Caco-2 (cell line): ENCODE measurements at places on chromosomes 1 and 21. TPM values are rescaled to one million over a fixed set of nuclear protein-coding genes. Genes with fewer than 3 reads are reported as not detected.

NTNG1 gene
- not detected in 2 replicates for total RNA-seq

CLCA4 gene
- total RNA-seq = not detected in 2 replicates

VTCN1 gene
- total RNA-seq = 0.52 and 1.3 TPM in 2 replicates

ZSCAN20 gene
- 2.7 and 3.0 TPM in 2 replicates for total RNA-seq

GRCh38 chr1:201842472-201843027 is 13.6 kb downstream of the IPO9 start:
- H3K4me1 ChIP-seq = no peaks in the 10 kb centered on the region; the same call in none of the 2 replicates
- no peaks in the 10 kb centered on the region for H3K36me3 ChIP-seq
- no peaks in the 10 kb centered on the region for H3K27me3 ChIP-seq

DNA sequence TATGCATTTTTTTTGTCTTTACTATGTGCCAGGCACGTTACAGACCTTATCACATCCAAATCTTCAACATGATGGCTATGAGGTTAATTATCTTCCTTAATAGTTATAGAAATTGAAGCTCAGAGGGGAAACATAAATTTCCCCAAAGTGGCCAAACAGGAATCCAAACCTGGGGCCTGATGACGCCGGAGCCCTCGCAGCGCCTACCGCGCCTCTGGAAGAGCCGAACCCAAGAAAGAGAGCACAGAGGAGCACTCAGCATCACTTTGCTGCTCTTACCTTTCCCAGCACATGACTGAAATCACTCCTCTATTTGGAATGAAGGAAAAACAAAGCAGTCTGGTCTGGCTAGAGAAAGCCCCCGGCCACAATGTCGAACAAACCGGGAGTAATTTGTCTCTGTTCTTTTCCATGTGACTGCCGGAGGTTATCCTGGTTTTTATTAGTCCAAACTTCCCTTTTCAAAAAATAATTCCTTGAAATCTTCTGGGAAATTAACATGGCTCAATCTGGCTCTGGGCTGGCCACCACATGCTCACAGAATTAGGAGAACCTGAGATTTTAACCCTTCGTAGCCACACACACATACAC is 195.5 kb downstream of the ADSS2 start:
- H3K27me3 ChIP-seq = no peaks in the 10 kb centered on the region
- no peak for DNase-seq
- H3K36me3 ChIP-seq = no peaks in the 10 kb centered on the region

DNA sequence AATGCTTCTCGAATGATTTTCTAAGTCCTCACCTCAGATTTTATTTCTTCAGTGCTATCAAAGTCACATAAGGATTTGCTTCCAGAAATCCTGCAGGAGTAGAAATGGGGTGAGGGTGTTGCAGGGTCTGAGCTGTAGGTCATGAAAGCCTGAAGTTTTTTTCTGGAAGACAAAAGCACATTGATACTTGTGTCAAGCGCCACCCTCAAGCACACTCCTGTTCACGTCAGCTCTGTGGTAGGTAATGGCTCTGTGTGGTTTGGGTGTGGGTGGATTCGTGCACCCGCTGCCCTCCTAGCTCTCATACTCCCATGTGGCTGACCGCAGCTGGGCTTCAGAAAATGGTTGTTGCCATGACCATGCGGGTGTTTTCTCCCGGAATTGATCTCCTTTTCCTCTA is 39.9 kb downstream of the AKNAD1 start:
- no peaks in the 10 kb centered on the region for H3K36me3 ChIP-seq
- no peak overlapping the region for H3K27ac ChIP-seq
- H3K27me3 ChIP-seq = no peaks in the 10 kb centered on the region

- H3K27ac ChIP-seq = peak overlapping the region; percentile 49
- no peaks in the 10 kb centered on the region for H3K27me3 ChIP-seq
- peaks cover 16% of the 10 kb centered on the region for H3K4me1 ChIP-seq
- peak overlapping the region; percentile 45 for H3K4me3 ChIP-seq
Measured at GRCh38 chr1:162822391-162823200, 32.1 kb downstream of the HSD17B7 start.

GRCh38 chr21:45545691-45546531 is 3.7 kb upstream of the SLC19A1 start:
- H3K4me1 ChIP-seq = peaks cover 43% of the 10 kb centered on the region
- no peak overlapping the region for H3K4me3 ChIP-seq
- H3K27me3 ChIP-seq = no peaks in the 10 kb centered on the region

GRCh38 chr21:36156815-36157670 is at the start of gene DOP1B:
Gene DOP1B, plus strand, starts transcription at chr21:36156824. Its CDS starts 7,910 bp downstream, at chr21:36164734.
- no peak for DNase-seq
- H3K27me3 ChIP-seq = no peaks in the 10 kb centered on the region
- H3K27ac ChIP-seq = peak within 1 kb of the TSS; percentile 84
- peaks cover 5% of the 10 kb centered on the region for H3K4me1 ChIP-seq
- peak within 1 kb of the TSS; percentile 89 for H3K4me3 ChIP-seq
- no peaks in the 10 kb centered on the region for H3K36me3 ChIP-seq

DNA sequence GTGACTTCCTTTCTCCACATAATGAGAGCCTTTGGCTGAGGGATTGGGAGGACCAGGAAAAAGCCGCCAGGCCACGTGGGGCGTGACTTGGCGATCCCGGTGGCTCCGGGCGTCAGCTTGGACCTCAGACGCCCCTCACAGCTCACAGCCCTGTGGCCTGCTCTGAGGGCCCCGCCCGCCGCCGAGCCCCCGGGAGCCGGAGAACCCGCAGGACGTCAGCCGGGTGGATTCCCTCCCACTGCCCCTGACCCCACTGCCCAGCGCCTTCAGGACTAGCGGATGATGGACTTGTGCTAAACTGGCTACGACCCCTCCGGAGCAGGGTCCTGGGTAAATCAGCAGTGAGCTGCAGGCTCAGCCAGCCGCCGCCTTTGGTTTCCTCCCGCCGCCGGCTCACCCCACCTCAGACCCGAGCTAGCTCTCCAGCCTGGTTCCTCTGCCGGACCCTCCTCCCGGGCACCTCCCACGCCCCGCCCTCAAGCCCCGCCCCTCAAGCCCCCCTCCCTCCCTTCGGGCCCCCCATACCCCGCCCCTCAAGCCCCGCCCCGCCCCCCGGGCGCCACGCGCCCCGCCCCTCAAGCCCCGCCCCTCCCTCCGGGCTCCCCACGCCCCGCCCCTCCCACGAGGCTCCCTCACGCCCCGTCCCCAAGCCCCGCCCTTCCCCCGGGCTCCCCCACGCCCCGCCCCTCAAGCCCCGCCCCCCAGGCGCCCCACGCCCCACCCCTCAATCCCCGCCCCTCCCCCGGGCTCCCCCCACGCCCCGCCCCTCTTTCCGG is 10.0 kb upstream of the FAAP20 start:
- peak; percentile 66 for DNase-seq
- no peaks in the 10 kb centered on the region for H3K27me3 ChIP-seq
- H3K4me3 ChIP-seq = peak overlapping the region; percentile 45

DNA sequence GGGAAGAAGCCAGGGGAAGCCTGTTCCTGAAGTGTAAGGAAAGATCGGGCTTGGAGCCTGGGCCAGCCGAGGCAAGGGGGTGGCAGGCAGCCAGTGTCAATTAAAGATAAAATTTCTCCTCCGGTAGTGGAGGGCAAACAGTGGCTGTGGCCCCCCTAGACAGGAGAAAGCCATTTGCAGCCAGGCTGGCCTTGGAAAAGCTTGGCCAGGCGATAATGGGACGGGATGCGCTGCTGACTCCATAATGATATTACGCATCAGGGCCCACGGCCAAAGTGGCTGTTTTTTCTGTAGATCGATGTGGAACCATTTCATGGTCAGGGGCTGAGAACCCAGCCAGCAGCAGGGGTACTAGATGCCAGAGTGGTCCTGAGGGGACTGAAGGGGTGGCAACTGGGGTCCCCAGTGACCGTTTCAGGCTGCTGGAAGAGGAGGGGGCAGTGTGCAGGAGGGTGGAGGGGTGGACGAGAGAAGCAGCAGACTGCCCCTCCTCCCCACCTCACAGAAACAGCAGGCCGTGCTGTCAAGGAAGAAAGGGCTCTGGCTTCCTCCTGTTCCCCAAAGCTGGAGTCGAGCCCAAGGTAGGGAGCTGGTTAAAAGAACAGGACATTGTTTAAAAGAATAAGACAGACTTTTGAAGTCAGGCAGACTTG is 25.2 kb downstream of the KCNC4 start:
- H3K27ac ChIP-seq = no peak overlapping the region
- H3K4me1 ChIP-seq = peaks cover 7% of the 10 kb centered on the region; the same call in 1 of the 2 replicates
- no peaks in the 10 kb centered on the region for H3K27me3 ChIP-seq
- no peaks in the 10 kb centered on the region for H3K36me3 ChIP-seq

GRCh38 chr1:9671377-9672140 is 20.0 kb downstream of the PIK3CD start:
- H3K4me1 ChIP-seq = no peaks in the 10 kb centered on the region
- no peak overlapping the region for H3K4me3 ChIP-seq
- DNase-seq = no peak
- H3K27ac ChIP-seq = no peak overlapping the region

DNA sequence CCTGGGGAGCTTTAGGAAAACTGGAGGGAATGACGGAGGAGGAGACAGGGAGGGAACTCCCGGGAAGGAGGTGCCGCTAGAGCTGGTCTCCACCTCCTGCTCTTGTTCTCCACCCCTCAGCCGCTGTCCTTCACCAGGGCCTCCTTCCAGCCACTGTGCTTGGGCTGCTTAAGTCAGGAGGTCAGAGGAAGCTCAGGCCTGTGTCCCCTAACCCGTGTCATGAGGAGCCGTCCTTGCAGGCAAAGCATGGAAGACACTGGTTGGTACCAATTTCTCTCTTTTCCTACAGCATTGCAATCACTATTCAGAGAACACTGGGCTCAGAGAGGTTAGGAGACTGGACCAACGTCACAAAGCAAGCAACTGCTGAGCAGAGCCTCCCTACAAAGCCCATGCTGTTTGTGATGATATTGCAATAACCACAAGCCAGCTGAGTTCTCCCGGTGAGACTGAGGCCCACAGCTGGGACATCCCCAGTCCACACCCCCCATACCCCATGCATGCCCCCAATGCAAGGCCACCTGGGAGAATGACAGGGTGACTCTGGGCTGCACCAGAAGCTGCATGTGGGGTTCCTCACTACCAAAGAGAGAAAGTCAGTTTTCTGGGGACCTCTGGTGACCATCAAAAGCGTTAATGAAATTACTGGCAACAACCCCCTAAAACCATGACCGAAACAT is 427.5 kb downstream of the NPHP4 start:
- H3K36me3 ChIP-seq = no peaks in the 10 kb centered on the region
- no peaks in the 10 kb centered on the region for H3K27me3 ChIP-seq
- no peak overlapping the region for H3K27ac ChIP-seq
- DNase-seq = no peak
- no peaks in the 10 kb centered on the region for H3K4me1 ChIP-seq
- H3K4me3 ChIP-seq = no peak overlapping the region

DNA sequence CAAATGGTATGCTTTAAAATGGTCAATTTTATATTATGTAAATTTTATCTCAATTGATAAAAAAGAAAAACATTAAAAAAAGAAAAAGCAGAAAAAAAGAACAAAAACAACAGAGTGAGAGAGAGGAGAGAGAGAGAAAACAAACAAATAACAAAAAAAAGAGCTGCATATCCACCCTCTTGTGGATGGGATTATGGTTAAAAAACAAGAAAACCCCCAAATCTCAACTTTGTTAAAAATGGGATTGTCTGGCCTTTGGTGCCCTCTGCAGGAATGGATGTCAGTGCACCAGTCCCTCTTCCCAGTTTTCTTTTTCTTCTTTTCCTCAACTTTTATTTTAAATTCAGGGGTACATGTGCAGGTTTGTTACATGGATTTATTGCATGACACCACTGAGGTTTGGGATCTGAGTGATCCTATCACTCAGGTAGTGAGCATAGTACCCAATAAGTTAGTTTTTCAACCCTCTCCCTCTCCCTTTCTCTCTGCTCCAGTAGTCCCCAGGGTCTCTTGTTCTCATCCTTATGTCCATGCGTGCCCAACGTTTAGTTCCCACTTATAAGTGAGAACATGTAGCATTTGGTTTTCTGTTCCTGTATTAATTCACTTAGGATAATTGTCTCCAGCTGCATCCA is 28.1 kb downstream of the RNF187 start:
- H3K4me1 ChIP-seq = no peaks in the 10 kb centered on the region
- H3K4me3 ChIP-seq = no peak overlapping the region
- H3K27ac ChIP-seq = no peak overlapping the region

DNA sequence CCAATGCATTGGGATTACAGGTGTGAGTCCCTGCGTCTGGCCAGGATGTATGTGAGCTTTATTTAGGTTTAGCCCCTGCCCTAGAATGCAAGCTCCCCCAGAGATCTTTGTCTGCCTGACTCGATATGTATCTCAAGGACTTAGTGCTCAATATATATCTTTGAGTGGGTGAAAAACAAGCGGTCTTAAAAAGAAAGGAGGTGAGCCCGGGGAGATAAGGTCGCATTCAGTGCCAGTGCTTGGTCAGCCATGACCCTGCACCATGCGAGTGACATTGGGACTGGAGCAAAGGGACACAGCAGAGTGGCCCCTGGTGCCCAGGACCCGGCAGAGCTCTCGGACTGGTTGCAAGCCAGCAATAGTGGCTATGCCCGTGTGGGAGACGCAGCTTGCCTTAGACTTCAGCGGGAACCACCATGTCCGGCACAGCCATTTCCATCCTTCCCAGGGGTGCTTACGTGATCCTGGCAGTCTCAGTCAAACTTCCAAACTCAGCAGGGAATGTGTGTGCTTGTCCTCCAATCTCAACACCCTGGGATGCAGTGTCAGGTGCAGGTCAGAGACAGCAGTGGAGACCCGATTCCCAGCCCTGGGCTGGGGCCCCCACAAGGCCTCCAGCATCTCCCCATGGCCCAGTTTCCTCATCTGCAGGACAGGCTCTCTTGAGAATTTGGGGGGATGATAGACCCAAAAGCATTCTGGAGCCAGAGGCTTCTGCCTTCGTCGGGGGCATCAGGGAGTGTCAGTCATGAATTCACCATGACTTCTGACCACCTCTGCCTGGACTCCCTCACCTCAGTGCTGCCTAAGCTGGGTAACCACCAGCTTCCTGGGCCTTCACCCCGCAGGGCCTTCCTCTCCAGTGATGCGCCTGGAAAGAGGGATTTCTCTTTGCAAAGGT is 1.8 kb downstream of the MX2 start:
- peaks cover 32% of the 10 kb centered on the region for H3K4me1 ChIP-seq
- no peaks in the 10 kb centered on the region for H3K36me3 ChIP-seq
- no peak for DNase-seq
- H3K4me3 ChIP-seq = no peak overlapping the region
- no peak overlapping the region for H3K27ac ChIP-seq

DNA sequence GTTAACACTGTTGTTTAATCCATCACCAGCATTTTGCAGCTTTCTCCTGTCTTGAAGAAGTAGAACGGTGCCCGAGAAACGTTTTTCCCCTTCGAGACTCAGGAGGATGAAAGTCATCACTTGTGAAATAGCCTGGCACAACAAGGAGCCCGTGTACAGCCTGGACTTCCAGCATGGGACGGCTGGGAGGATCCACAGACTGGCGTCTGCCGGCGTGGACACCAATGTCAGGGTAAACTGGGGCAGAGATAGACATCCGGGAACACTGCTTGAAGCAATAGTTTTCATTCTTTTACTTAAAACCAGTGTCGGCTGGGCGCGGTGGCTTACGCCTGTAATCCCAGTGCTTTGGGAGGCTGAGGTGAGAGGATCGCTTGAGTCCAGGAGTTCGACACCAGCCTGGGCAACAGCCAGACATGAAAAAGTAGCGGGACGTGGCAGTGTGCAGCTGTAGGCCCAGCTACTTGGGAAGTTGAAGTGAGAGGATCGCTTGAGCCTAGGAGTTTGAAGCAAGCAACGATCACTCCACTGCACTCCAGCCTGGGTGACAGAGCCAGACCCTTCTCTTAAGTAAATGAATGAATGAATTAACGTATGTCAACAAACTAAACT is 945 bp downstream of the CHAF1B start:
- H3K27ac ChIP-seq = peak overlapping the region; percentile 35
- peak overlapping the region; percentile 52 for H3K4me3 ChIP-seq
- H3K36me3 ChIP-seq = no peaks in the 10 kb centered on the region
- no peaks in the 10 kb centered on the region for H3K27me3 ChIP-seq
- DNase-seq = no peak
- peaks cover 4% of the 10 kb centered on the region; the same call in 1 of the 2 replicates for H3K4me1 ChIP-seq
